ENCODE measurements at places on chromosomes 5 and 9.

GRCh38 chr5:3000631-3001030, 249.2 kb upstream of the IRX2 start:
- no peak for DNase-seq

DNA sequence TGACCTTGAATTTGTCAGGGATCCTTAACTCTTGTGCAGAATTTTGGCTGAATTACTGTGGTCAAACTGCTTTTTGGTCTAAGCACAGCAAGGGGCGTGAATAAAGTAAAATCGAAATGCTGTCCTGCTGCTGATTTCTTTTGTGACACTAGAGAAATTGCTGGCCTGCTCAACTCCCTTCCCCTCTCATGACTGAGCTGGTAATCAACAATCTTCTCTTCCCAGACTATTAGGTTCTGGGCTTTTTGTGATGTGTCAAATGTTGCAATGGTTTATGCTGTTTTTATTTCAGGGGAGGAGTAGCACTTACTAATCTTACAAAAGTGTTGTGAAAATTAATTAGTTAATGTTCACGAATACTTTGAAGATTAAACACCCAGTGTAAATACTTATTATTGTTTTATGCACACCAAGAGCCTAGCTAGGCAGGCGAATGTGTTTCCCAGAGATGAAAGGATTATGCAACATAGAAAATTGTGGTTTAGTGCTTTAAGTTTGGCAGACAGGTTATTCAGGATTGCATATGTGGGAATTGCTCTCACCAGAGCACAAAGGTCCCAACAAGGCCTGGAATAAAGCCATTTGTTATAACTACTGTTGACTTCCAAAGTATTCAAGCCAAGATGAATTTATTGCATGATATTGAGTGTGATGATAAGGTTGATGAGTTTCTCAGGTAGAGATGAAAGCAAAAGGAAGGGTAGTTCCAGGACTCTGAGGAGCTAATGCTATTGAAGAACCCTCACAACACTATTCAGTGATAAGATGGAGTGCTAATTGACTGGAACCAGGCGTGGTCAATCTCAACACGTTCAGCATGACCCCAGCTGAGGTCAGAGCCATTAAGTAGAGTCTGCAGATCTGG, 280.7 kb upstream of the ZNF608 start:
- no peak for DNase-seq

DNA sequence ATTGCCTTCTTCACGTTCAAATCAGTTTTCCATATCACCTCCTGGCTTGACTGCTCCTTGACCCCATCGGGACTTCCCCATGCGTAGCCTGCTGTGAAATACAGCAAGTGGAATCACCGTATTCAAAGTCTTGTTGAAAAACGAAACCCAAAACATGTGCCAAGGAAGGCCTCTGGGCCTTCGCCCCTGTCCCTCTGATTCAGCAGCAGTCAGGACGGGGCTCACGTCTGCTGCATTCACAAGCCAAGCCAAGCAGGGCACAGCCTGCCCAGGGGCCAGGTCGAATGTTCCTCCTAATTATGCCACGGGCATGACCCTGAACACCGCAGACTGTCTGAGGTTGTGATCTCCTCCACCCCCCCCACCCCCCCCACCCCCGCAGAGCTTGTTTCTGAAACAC, 960 bp upstream of the CTNND2 start:
- no peak for DNase-seq

GRCh38 chr5:103706939-103707682, 144.5 kb upstream of the NUDT12 start:
- DNase-seq, result no peak

GRCh38 chr5:103469288-103470040, 93.1 kb downstream of the NUDT12 start:
- no peak for DNase-seq

- DNase-seq, result no peak
Measured at GRCh38 chr5:115571441-115571878, 26.9 kb upstream of the FEM1C start.

DNA sequence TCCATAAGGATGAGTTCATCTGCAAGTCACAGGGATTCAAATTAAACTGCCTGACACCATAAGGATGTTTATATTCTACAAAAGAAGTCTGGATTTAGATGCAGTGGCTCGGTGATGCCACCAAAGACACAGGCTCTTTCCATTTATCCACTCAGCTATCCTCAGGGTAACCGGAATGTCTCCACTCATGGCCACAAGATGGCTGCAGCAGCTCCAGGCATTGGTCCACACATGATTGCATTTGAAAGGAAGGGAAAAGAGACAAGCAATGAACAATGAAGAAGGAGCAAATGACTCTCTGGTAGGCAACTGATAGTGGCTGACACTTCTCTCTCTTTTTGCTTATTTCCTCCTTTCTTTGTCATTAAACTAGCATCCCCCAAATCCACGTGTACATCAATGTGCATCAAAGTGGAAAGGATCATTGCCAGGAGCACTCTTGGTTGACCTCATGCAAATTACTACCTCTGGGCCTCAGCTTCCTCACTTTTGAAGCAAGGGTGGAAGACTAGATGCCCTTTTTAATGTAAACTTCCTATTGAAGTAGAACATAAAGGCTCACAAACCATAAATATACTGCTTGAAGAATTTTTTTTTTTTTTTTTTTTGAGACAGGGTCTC, 7.2 kb upstream of the SNX30 start:
- DNase-seq, result no peak

GRCh38 chr5:178931846-178932760, 8.9 kb upstream of the ZNF454 start:
- DNase-seq, result no peak

DNA sequence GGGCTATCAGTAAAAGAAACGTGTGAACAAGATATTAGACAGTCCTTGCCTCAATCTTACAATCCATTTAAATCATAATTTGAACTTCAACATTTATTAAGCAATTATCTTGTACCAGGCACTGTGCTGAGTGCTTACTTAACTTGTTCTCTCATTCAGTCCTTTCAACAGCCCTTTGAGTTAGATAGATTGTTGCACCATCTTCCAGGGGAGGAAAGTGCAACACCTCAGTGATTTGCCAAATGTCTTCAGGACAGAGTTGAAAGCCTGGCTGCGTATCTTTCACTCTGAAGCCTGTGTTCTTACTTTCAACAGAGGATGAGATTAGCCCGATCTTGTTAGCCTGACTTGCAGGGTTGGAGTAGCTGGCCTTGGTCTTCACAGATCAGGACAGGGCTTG, 34.2 kb upstream of the SUB1 start:
- no peak for DNase-seq

DNA sequence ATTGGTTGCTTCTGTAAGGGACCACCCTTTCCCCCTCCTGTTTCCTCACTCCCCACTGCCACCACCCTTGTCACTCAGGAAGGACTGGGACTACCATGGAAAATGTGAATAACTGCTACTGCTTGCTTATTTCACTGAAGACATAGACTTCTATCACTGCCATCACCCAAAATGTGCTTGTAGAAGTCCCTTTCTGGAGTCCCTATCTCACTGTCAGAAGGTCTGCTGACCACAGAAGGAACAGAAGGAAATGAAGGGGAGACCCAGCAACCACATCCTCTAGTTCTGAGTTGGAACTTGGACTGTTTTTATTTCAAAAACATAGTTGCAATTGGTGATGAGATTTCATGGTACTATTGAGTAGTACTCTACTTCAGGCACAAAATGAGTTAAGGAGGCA, 122.5 kb downstream of the NPR3 start:
- no peak for DNase-seq

- DNase-seq, result no peak
Measured at GRCh38 chr5:142770650-142771609, 753 bp downstream of the ARHGAP26 start.

DNA sequence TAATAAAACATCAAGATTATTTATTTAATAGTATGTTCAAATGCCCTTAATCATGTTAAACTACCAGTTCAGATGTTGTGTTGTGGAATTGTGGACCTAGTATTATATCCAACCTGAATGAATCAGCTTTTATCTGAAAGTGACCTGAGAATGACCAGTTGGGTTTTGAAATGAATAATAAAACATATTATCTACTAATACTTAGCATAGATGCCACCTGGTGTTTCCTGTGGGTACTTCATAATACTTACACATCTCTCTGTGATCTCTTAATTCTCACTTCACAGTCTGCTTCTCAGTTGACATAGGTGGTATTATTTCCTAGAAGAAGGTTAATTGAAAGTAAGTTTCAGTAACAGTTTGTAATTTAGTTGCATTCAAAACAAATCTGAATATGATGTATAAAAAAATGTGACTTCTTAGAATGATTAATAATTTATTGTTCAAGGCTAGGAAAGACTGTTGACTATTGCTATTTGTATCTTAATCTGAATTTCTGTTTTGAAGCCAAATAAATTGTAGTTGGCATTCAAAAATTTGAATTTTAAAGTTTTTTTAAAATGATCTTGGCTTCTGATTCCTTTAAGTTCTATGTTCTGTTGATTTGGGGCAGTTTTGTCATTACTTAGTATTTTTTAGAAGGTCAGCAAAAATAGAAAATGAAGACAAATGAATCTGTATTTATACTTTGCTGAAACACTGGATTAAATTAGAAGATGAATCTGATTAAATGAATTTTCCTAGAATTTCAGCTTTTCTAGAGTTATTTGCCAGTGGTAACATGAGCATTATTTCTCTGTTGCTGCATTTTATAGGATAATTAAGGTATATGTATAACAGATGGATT, 48.2 kb downstream of the KIF2A start:
- DNase-seq, result peak; percentile 31

- DNase-seq, result peak; percentile 10
Measured at GRCh38 chr9:114804505-114804904, 1.3 kb downstream of the TNFSF15 start.

DNA sequence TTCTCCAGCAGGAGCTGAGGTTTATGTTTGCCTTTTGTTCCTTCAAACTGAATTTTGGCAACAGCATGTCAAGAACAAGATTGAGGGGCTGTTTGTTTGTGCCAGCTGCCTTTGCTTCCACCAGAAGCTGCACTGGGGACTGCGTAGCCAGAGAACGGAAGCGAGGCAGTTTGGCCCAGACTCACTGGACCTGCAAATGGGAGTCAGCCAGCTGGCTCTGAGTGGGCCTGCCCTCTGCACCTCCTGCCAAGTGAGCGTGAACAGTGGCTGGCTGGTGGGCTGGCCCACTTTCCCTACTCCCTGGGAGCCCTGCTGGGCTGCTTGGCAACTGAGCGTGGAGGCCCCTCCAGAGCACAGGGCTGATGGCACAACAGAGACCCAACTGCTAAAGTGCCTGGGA, 111.6 kb downstream of the GALNT10 start:
- DNase-seq, result no peak

DNA sequence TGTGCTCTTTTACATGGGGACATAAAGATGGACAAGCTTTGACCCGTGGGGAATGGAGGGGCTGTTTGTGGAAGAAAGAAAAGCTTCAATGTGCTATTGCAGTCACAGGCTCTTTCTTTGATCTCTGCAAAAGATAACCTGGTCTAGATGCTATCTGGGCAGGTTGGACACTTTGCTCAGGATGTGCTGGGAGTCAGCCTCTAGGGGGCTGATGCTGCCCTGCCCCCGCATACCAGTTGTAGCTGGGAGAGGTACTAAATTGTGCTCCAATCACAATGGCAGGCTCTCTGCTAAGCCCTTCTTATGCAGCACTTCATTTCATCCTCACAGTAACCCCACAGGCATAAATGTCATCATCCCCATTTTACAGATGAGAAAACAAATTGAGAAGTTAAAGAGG, 67.2 kb downstream of the PSD2 start:
- no peak for DNase-seq

GRCh38 chr5:98836175-98836574, 62.7 kb downstream of the RGMB start:
- no peak for DNase-seq

- no peak for DNase-seq
Measured at GRCh38 chr9:93010704-93011103, 47.8 kb upstream of the SUSD3 start.

DNA sequence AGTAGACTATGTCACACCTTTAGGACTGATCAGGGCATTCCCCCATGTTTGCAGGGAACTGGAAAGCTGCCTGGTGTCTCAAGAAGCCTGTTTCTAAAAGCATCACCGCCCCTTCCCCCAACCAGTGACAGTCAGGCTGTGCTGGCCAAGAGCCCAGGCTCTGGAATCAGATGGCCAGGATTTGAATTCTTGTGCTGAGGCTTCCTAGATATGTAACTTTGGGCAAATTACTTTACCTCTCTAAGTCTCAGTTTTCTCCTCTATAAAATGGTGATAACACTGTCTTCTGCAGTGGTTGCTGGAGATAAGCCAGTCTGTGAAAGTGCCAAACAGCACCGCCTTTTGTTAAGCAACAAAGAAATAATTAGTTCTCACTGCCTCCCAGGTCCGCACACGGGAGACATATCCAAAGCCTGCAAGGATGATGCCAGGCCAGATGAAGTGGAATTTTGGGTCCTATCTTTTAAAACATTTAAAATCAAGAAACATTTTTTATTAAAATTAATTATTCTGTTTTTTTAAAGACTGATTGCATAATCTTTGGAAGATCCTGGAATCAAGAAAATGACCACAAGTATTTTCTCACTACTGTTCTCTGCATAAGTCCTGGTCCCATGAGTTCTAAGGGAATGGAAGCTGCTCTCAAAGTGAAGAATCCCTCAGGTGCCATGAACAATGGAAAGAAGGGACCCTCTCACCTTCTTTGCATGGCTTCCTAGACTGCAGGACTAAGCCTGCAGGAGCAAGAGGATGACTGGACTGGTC, 13.9 kb downstream of the SLC31A2 start:
- no peak for DNase-seq

- no peak for DNase-seq
Measured at GRCh38 chr5:161691911-161692310, 6.4 kb downstream of the GABRA6 start.

GRCh38 chr5:68252673-68253623, 37.4 kb downstream of the PIK3R1 start:
- peak; percentile 46 for DNase-seq

- no peak for DNase-seq
Measured at GRCh38 chr5:41893074-41893851, 10.9 kb upstream of the RIMOC1 start.

GRCh38 chr5:69288069-69288468, 44.5 kb downstream of the CCDC125 start:
- DNase-seq, result no peak

GRCh38 chr9:71233646-71234045, 112.2 kb upstream of the TRPM3 start:
- no peak for DNase-seq

GRCh38 chr9:88978034-88978433, 13.2 kb upstream of the S1PR3 start:
- no peak for DNase-seq

DNA sequence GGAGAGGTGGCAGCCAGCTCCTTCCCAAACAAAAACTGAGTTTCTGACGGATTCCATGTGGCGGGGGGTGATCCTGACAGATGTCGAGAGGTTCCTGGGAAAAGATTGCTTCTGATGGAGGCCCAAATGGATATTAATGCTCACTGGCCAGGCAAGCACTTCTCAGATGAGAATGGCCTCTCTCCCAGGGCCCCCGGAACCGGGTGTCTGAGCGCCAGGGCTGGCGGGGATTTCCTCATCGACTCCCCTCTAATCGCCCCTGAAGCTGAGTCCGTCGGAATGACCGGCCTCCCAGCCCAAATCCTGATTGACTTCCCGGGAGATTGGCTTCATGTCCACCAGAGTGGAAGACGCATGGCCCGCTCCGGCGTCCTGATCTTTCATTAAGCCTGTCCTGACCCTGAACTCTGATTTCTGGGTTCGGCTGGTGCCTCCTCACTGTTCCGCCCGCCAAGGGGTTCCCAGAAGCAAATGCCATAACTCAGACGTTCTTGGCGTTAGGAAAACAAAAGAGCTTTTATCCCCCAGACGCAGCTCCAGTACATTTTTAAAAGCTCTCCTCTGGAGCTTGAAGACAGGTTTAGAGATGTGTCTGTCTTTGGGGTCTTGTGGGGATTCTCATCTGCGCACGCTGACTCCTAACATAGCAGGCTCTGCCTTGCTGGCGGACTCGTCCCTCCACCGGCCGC, 17.6 kb downstream of the FIBCD1 start:
- no peak for DNase-seq

All from HCT116 (cell line).